PC-9 (cell line): ENCODE measurements at places on chromosomes 1 and 21. TPM values are rescaled to one million over a fixed set of nuclear protein-coding genes. Genes with fewer than 3 reads are reported as not detected.

PGBD5 gene
- total RNA-seq = not detected in 2 replicates

REN gene
- total RNA-seq = 0.81 TPM in 1 of 2 replicates, not detected in the other

TSPEAR gene
- total RNA-seq = not detected in 2 replicates

THRAP3 gene
- total RNA-seq = 83.2 and 143 TPM in 2 replicates
